Activated CD4-positive, alpha-beta T cell treated with anti-CD3 and anti-CD28 coated beads for 36 hours (primary cell): ENCODE measurements at places on chromosomes 5 and 9. TPM values are rescaled to one million over a fixed set of nuclear protein-coding genes. Genes with fewer than 3 reads are reported as not detected.

The FIBCD1 gene
- not detected for total RNA-seq

The IL4 gene
- total RNA-seq, result 0.32 TPM

DNA sequence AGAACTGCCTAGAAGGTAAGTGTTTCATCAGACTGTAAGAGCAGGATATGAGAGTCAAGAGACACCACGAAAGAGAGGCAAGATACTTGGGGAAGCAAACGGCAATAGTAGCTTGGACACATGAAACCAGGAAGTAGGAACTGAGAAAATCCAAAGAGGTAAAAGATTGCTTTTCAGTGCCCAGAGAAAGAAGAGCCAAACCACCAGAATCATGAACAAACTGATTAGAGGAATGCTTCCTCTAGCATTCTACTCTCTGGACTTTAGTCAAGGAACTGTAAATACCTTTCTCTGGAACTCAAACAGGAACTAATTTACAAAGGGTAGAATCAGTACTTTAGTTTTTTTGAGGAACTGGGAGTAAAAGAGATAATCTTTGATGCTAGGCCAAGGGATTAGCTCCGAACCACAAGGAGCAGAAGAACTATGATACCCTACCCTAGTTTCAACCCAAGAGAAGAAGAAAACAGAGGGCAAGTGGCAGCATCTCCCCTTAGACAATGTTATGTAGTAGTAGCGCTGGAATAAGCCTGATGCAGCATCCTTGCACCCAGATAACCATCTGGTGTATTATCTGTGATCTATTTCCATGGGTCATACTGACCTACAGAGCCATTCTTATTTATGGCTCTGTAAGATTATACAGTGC lies 41.3 kb downstream of the EFCAB9 start:
- no peak for DNase-seq

GRCh38 chr9:108058135-108058814 lies 568.7 kb upstream of the KLF4 start:
- no peak for DNase-seq

GRCh38 chr9:75499812-75500211 lies 390.7 kb upstream of the PCSK5 start:
- no peak for DNase-seq

The CAMK4 gene
- total RNA-seq, result 53.1 TPM

- peak; percentile 5 for DNase-seq
These were observed 188.5 kb upstream of the GRAMD2B start for GRCh38 chr5:126234563-126235195.

DNA sequence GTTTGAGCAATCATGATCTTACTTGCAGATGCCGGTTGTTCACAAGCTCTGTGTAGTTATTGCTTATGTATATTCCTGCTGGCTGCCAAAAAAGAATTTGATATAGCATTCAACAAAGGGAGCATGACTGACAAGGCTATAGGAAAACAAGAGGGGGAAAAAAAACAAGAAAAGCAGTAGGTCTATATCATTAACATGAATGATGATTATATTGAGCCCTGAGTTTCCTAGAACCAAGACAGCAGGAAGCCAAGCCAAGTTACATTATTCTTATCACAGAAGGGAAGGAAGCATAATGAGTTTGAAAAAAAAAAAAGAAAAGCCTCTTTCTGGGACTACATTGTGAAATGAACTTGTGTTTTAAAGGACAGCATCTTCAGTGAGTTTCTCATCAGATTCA lies 41.0 kb downstream of the TSTD2 start:
- no peak for DNase-seq

The ADAMTS6 gene
- total RNA-seq, result 1.3 TPM

DNA sequence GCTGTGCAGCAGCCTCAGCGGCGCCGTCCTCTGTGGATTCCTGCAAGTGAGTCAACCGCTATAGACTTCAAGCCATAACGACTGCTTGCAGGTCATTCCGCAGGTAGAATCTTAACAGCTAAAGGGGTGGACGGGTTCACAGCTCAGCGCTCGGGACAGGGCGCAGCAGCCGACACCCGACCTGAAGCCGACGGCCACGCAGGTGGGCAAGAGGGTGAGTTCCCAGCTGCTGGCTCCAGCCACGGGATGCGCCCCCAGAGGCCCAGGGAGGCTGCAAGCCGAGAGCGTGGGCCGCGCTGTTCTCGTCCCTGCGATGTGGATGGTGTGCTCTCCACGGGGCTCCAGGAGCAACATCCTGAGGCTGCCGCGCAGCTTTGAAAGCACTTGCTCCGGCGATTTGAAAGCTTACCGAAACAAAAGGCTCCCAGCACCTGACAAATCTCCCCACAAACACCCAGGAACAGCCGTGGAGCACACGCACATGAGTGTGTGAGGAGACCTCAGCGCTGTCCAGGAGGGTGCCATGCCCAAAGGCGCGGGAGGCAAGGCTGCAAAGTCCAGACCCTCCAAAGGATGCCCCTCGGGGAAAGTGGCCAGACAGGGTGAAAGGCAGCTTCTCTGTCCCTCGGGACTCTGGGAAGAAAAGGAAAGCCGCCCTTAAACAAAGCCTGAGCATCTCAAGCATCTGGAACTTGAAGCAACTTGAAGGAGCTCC lies 48.7 kb downstream of the EXD3 start:
- DNase-seq, result no peak

DNA sequence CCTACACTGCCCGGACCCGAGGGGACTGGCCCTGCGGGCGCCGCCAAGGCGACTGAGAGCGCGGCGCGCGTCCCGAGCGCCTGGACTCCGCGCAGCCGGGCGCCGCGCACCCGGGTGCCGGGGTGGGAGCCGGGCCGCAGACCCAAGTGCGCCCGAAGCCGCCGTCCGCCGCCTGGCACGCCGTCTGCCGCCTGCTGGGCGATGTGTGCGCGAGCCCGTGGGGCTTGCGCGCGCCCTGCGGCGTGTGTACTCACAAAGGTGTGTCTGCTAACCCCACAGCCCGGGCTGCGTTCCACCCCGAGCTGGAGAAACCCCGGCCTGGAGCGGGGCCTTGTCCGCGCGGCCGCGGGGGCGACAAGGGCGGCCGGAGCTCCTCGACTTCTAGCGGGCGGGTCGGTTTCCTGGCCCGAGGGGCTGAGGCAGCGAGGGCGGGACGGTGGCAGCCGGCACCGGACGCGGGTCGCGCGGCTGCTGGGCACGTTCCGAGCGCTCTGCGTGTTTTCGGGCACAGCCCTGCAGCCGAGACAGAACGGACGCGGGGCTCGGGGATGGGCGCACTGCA lies 1.1 kb upstream of the ZSWIM6 start:
- DNase-seq, result peak; percentile 82

DNA sequence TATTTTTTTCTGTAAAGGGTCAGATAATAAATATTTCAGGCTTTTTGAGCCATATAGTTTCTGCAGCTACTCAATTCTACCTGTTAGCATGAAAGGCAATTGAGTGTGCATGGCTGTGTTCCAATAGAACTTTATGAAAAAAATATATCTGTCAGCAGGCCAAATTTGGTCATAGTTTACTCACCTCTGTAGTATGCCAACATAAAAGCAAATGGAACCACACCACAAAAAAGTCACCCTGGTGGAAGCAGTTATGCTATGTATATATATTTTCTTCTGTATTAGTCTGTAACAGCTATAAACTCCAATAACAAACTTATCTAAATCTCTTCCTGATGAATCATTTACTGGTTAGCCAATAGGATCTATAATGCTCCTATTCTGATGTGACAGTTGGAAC lies 3.4 kb downstream of the SLC38A9 start:
- DNase-seq, result no peak

DNA sequence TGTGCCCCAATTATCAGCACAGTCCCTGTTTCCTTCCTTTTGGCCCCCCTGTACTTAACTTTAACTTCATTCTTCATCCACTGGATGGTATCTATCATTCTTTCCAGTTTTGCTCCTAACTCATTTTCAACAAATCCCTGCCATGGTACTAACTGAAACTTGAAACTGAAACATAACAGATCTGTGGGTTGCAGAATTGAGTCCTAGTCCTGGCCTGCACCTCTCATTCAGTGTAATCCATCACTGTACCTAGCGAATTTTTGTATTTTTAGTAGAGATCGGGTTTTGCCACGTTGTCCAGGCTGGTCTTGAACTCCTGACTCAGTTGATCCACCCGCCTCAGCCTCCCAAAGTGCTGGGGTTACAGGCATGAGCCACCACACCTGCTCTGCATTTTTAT lies 15.3 kb upstream of the PIK3R1 start:
- no peak for DNase-seq

DNA sequence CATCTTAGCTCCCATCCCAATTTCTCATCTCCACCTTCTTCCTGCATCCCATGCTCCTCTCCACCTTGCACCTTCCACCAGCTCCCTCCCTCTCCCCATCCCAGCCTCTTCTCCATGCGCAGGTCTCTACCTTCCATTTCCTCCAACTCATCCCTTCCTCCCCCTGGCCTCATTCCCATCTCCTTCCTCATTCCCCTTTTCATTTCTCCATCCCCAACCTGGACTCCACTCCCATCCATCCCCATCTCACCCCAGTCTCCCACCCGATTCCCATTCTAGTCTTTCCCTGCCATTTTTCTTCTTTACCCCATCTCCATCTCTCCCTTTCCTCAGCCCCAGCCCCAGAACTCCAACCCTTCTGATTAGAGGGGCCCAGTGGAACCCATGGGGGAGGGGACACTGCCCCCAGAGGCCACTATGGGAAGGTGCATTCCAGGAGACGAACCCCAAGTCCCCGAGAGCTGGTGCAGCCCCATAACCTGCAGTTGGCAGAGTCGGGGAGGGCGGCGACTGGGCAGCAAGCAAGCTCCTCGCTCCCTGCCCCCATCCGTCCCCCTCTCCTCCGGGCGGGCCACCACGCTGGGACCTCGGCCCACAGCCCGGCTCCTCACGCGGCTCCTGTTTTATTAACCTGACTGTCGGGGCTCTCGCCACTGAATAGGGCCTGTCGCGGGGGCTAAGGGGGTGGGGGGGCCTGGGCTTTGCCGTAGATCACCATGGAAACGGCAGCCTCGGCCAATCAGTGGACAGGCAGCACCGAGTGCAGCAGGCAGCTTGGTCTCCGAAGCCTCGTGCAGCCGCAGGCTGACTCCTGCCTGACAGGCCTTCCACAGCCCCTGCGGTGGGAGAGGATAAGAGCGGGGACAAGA lies 66.7 kb downstream of the PCDH1 start:
- peak; percentile 52 for DNase-seq
